ENCODE measurements at places on chromosomes 5 and 9. TPM values are rescaled to one million over a fixed set of nuclear protein-coding genes. Genes with fewer than 3 reads are reported as not detected.

The NMUR2 gene
- 0.06 TPM for total RNA-seq

The SLC25A2 gene
- total RNA-seq, result not detected

The WNT8A gene
- not detected for total RNA-seq

The KIF20A gene
- total RNA-seq, result 47.9 TPM

The ACTBL2 gene
- total RNA-seq, result 0.05 TPM

The COL15A1 gene
- total RNA-seq, result 0.34 TPM

The HDHD3 gene
- total RNA-seq, result 22.5 TPM

The FAM200C gene
- total RNA-seq, result 2.7 TPM

The TCERG1 gene
- 55.9 TPM for total RNA-seq

The TXN gene
- total RNA-seq, result 1,301 TPM

The GFI1B gene
- total RNA-seq, result 0.15 TPM

The PRUNE2 gene
- total RNA-seq, result not detected

The PPP1R26 gene
- 19.0 TPM for total RNA-seq

The GPR150 gene
- total RNA-seq, result 0.08 TPM

The CYFIP2 gene
- 15.2 TPM for total RNA-seq

The PTGS1 gene
- total RNA-seq, result 1.3 TPM

The NKD2 gene
- total RNA-seq, result 13.3 TPM

The SOHLH1 gene
- not detected for total RNA-seq

The MARVELD2 gene
- 2.6 TPM for total RNA-seq

The NRARP gene
- 3.5 TPM for total RNA-seq

The PRLR gene
- total RNA-seq, result not detected

The FBN2 gene
- 18.2 TPM for total RNA-seq

The IL7R gene
- 1.0 TPM for total RNA-seq

The CACNA1B gene
- 0.07 TPM for total RNA-seq

The FAM13B gene
- total RNA-seq, result 12.8 TPM

The SARDH gene
- total RNA-seq, result not detected

The LCN2 gene
- 3.3 TPM for total RNA-seq

The IL9 gene
- not detected for total RNA-seq

The FBP2 gene
- total RNA-seq, result not detected

The POU5F2 gene
- not detected for total RNA-seq

The DNM1 gene
- 88.2 TPM for total RNA-seq

The SPINK7 gene
- not detected for total RNA-seq

The ASS1 gene
- total RNA-seq, result 17.4 TPM

The MARCHF6 gene
- 77.3 TPM for total RNA-seq

The SNCB gene
- total RNA-seq, result 0.91 TPM

The DRD1 gene
- total RNA-seq, result 0.77 TPM

The IFNA2 gene
- total RNA-seq, result not detected

The ECM2 gene
- 0.12 TPM for total RNA-seq

The INSL4 gene
- 19.2 TPM for total RNA-seq

The NR4A3 gene
- 3.2 TPM for total RNA-seq

The SLC27A6 gene
- not detected for total RNA-seq

The ITK gene
- 0.09 TPM for total RNA-seq

The SIT1 gene
- not detected for total RNA-seq

The CAMK4 gene
- total RNA-seq, result not detected

The RLN1 gene
- not detected for total RNA-seq

The SPATA31E1 gene
- total RNA-seq, result not detected

The PRR16 gene
- not detected for total RNA-seq

The FGF18 gene
- 0.44 TPM for total RNA-seq

The ANKRD20A1 gene
- 0.75 TPM for total RNA-seq

The CDHR2 gene
- 0.08 TPM for total RNA-seq

The PPP2R2B gene
- total RNA-seq, result not detected

The TNFSF15 gene
- 0.36 TPM for total RNA-seq

The BTF3 gene
- total RNA-seq, result 1,149 TPM

The OBP2B gene
- total RNA-seq, result not detected

The PGM5 gene
- total RNA-seq, result not detected

The C8G gene
- total RNA-seq, result 1.1 TPM

The CDX1 gene
- total RNA-seq, result not detected

The PPP3R2 gene
- total RNA-seq, result not detected

All from A549 treated with DMSO at 1 μM for 4 hours (cell line).